Left renal cortex interstitium (tissue), 4 donors: ENCODE measurements at places on chromosomes 3 and 15. TPM values are rescaled to one million over a fixed set of nuclear protein-coding genes. Genes with fewer than 3 reads are reported as not detected.

Gene CD80
- polyA plus RNA-seq = 0.24 TPM

Gene SCG3
- 0.28 TPM for polyA plus RNA-seq

Gene ADAMTS9
- polyA plus RNA-seq = 126 TPM

Gene SAMMSON
- not detected for polyA plus RNA-seq

Gene ASB14
- polyA plus RNA-seq = 0.52 TPM

Gene ARRDC4
- 38.7 TPM for polyA plus RNA-seq

Gene OXTR
- 0.72 TPM for polyA plus RNA-seq

Gene HGD
- 91.7 TPM for polyA plus RNA-seq

Gene SNX4
- polyA plus RNA-seq = 74.3 TPM

Gene ADAMTSL3
- 2.7 TPM for polyA plus RNA-seq
